Stimulated activated CD4-positive, alpha-beta T cell treated with anti-CD3 and anti-CD28 coated beads, Interleukin-4, amount 100 ng/mL, for 48 hours (primary cell): ENCODE measurements at places on chromosomes 16 and 17.

GRCh38 chr16:82400046-82400445, 226.7 kb upstream of the CDH13 start:
- no peak for DNase-seq

DNA sequence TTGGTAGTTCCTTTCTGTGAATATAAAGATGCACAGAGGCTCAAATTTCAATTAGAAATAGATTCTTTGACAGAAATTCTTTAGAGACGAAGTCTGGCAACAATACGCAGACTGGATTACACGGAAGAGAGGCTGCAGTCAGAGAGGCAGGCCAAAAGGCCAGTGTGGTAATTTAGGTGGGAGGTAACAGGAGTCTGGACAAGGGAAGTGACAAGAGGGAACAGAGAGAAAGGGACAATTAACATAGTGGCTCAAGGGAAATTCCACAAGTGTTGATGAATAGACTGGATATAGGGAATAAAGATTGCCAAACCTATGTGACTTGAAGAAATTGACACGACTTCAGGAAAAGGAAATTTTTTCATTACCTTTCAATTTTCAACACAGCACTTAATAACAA, 54.6 kb downstream of the STX8 start:
- no peak for DNase-seq

DNA sequence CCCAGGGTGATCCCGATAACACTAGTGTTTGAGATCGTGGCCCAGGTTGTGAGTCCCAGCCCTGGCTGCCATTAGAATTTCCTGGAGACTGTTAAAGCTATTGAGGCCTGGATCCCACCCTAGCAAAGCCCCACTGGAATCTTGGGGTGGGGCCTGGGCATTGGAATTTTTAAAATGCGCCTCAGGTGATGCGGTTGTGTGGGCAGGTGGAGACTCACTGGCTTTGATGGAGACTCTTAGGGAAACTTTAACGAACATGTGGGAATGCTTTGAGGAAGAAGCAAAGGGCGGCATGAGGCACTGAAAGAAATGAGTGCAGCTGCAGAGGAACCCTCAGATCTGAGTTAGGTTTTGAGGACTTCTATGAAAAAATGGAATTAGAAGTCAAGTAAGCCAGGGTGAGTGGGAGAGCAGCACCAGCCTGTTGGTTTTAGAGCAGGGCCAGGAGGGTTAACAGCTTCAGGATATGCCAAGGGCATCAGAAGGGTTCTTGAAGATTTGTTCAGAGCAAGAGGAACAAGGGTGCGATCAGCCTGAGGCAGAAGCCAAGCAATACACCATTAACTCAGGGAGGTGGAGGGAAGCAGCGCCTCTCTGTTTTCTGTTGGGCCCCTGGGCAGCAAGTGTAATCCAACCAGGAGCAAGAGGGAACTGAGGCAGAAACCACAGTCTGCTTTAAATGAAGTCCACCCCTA, 42.5 kb downstream of the KSR1 start:
- DNase-seq = no peak

DNA sequence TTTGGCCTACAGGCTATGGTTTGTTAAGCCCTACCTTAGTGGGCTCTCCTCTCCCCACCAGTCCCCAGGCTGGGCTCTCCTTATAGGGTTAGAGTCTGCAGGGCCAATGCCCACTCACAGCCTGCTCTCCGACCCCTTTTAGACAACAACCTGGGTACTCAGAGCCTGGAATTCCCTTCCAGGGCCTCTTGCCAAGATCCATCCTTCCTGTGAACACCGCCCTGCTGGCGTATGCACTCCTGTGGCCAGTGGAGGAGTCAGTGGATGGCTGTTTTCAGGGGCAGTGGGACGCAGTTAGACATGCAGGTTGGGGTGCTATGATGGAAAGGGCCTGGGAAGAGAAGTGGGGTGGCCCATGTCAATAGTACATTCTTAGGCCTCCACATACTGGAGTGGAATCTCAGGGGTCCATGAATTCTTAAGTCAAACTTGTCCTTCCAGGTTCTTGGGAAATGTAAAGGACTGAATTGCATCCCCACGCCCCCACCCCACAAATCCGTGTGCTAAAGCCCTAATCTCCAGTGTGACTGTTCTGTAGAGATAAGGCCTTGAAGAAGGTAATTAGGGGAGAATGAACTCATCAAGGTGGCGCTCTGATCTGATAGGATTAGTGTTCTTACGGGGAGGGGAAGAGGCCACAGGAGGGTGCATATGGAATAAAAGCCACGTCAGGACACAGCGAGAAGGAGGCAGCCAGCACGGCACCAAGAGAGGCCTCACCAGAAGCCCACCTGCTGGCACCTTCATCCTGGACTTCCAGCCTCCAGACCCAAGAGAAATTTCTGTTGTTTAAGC, 81.6 kb upstream of the CACNG5 start:
- DNase-seq = no peak

DNA sequence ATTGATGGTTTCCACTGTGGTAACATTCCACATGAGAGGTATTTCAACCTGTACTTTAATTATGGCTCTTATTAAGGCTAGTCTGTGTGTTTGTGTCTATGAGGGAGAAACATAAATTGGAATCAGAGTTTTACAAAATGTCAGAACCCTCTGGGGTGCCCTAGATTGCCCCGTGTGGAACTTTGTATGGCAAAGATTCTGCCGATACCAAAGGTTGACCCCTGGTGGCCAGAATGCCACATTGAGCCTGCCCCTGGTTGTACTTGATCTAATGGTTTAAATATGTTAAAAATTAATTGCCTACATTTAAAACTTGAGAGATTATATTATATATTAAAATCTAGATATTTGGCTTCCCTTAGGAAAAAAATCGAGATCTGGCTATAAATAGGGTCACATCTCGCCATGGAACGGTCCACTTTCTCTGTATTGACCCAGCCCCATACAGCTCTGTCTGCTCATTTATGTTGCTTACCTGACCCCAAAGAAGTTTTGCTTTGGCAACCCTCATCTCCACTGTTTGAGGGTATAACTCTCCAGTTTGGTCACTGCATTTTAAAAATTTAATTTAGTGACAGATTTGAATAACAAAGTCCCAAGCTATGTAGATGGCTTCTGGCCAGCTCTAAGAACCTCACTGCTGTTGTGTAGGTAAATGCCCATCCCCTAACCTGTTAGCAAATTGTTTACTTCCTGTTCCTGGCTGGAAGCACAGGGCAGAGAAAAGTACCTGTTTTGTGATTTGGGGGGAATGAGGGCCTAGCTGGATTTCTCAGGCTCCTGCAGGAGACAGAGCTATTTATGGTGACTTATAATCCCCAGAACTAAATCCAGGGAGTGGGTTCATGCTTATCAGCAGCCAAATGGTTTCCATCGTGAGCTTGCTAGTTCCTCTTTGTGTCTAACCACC, 95.0 kb downstream of the PLCG2 start:
- DNase-seq = peak; percentile 38

DNA sequence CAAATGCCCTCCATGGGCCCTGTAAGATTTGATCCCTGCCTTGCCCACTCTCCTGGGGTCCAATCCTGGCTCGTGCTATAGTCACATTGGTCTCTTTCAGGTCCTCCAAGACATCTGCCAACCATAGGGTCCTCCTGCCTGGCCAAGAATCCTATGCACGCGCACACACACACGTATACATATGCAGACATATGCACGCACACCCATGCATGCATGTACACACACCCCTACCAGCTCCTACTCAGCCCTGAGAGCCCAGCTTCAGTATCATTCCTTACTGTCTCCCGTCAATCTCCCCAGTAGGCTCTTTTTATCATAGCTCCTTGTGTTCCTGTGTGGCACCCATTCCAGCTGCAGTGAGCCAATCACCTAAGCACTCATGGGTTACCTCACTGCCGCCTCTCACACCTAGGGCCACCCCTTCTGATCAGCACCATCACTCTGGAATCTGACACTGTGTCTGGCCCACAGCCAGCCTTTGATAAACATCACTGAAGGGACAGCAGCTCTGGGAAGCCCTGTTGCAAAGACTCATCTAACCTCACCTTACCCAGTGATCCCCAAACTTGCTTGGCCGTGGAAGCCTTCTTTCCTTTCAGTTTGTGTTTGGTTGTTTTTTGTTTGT, 7.9 kb upstream of the DNAH17 start:
- no peak for DNase-seq

GRCh38 chr16:88317613-88317965, 65.2 kb upstream of the ZNF469 start:
- DNase-seq = no peak

GRCh38 chr17:37856245-37856644, 68.0 kb upstream of the TBC1D3K start:
- DNase-seq = no peak

DNA sequence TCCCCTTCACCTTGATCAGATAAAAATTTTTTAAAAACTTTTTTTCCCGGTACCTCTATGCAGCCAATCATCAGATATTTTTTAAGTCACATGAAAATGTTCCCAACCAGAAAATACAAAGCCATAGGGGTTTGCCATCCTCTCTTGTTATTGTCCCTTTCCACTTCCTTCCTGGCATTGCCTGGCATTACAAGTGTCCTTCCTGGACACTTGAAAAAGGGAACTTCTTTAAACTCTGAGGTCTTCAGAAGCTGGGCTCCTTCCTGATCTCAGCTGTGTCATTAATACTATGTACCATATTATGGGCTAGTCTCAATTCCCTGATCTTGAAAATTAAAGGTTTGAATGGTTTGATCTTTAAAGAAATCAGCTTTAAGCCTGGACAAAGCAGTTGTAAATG, 64.9 kb downstream of the TEX14 start:
- DNase-seq = no peak

DNA sequence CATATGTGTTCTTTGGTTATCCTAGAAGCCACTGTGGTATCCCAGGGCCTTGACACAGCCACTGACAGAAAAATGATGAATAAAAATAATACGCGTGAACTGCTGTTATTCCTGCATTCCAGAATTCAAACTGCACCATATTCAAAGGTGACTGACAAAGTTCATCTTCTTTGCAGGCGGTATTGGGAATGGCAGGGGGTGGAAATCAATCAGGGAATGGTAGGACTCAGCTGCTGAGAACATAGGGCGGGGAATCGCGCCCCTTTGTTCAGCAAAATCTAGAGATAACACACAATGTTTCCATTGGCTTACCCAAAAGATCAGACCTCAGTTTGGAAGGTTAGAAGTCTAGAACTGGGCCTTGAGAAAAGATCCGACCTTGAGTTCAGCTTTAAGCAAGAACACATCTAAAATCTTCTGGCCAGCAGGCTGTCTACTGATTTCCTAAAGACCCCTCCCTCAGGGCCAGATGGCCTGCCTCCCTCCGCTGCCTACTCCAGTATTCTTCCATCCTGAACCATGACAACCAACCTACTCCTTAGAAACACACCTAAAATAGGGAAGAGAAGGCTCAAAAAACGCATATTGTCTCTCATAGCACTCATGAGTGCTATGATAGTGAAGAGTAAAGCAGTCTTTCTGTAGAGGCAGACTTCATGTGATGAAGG, 34.1 kb downstream of the CDK5R1 start:
- DNase-seq = no peak

GRCh38 chr16:66206363-66206762, 160.1 kb upstream of the CDH5 start:
- no peak for DNase-seq

- no peak for DNase-seq
Observed at GRCh38 chr16:25344006-25344405, 86.4 kb upstream of the ZKSCAN2 start.

DNA sequence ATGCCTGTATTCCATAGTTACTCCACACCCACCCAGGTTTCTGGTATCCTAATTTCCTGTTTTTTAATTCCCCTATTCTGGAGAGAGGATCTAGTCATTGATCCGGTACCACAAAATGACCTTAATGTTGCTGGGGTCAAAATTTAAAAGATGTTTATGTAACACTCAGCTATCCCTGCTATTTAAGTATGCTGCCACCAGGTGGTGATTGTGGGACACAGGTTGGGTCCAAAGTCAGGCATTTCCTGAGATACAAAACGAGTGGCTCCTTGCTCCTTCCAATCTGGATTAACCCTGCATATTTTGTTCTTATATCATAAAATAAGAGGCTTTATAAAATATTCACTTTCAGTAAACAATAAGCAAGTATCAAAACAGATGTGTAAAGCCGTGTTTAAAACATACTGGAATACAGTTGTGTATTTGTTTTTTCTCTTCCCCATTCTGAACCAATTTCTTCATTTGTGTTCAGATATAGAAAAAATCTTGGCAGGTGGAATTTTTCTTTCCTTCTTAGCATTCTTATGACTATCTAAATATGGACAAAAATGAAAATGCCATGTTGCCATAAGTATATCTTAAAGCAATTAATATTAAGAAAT, 16.3 kb downstream of the HS3ST4 start:
- no peak for DNase-seq

DNA sequence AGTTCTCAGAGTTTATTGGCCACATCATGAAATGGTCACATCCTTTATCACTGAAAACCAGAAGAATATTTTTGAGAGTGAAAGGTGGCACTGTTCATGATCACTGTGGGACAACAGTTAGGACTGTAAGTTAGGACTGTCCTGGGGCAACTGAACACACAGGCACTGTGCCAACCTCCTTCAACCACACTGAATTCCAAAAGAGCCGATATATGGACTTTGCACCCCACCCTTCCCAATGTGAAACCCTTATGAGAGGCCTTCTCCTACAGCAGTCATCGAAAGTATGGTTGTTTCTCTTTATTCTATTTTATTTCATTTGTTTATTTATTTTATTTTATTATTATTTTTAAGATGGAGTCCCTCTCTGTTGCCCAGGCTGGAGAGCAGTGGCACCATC, 353.5 kb downstream of the TOX3 start:
- no peak for DNase-seq

GRCh38 chr16:9909072-9909825, 273.0 kb downstream of the GRIN2A start:
- no peak for DNase-seq
